ENCODE measurements at places on chromosomes 5 and 9. TPM values are rescaled to one million over a fixed set of nuclear protein-coding genes. Genes with fewer than 3 reads are reported as not detected.

DNA sequence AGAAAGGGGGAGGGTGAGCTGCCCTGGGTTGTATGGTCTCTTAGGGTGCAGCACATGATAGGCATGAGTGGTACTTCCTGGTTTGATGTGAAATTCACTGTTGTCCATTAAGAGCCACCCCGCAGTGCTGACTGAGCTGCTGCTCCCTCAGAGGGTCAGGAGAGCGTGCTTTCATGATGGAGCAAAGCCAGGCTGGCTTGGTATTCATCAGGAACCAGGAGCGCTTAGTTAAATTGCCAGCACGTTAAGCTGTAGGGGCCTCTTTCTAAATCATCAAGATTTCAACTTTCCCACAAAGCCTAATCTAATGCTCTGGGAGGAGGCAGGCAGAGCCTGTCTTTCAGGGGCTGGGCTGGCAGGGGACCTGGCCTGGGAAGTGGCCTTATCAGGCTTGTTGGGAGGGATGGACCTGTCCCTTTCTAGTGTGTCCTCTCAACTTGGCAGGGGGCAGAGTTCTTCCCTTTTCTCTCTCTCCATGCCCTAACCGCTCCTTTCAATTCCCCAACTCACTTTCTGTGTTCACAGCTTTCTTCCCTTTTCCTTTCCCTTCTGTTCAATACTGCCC, 7.9 kb downstream of the CYSTM1 start:
- DNase-seq, result no peak

ZSWIM6 gene
- total RNA-seq, result 0.17 TPM

BARX1 gene
- total RNA-seq, result not detected

GRCh38 chr9:17018540-17019196, 116.2 kb upstream of the CNTLN start:
- DNase-seq, result no peak

DNA sequence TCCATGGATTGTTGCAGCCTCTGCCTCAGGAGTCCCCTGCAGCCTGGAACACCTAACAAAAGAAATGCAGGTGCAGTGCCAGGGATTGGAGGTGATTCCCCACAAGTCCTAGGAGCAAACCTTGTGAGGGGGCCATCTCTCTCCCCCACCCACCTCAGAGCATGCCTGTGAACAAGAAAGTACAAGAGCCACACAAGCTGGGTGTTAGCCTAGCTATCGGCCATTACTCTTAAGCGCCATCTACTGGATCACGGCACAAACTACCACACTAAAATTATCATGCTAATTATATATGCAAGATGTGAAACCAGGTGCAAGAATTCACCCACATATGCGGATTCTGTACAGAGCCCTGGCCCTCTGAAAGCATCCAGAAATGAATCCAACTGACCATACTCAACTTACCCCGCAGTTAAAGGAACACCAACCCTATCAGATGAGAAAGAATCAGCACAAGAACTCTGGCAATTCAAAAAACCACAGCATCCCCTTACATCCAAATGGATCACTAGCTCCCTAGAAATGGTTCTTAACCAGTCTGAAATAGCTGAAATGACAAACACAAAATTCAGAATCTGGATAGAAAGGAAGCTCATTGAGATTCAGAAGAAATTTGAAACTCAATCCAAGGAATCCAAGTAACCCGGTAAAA, 16.5 kb upstream of the PRSS3 start:
- peak; percentile 75 for DNase-seq
